ENCODE measurements at places on chromosomes 5 and 9.
A peak's percentile ranks its signal among the peaks of the same experiment; 100 is the strongest.

- DNase-seq: no peak
These were observed 69.4 kb downstream of the PJA2 start for GRCh38 chr5:109340351-109340750.

- no peak for DNase-seq
These were observed 116.0 kb upstream of the LPCAT1 start for GRCh38 chr5:1639757-1640156.

GRCh38 chr9:88605512-88606362 is 70.8 kb downstream of the NXNL2 start:
- no peak for DNase-seq

DNA sequence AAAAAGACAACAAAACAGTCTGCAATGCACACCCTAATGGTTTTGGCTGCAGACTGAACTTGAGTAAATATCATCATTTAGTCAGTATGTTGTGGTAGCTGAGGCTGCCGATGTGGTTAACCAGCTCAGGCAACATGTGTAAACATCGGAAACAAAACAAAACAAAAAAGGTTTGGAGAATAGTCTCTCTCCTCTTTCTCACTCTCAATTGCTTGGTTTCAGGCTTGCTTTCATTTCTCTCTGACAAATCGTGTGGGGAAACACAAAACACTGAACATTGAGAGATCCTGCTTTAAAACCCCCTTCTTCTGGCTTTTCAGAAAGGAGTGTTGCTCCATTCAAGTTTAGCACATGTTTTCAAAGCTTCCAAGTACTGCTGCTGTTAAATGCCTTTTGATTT is 453.3 kb downstream of the BNC2 start:
- DNase-seq: no peak

DNA sequence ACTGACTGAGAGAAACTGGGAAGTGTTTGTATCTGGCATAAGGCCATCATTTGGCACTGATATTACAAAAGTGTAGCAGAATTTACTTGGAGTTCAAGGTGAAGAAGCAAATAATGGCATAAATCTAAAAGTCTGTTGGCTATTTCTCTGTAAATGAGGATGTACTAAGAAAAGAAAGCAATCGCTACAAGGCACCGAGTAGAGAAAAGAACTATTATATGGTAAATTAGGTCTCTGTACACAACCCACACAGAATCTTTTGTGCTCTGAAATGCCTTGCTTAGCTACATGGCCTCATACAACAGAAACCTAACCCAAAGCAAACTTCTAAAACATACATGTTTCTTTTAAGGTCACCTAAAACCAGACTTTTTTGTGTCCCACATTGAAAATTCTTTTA is 290.1 kb upstream of the WWC1 start:
- no peak for DNase-seq

DNA sequence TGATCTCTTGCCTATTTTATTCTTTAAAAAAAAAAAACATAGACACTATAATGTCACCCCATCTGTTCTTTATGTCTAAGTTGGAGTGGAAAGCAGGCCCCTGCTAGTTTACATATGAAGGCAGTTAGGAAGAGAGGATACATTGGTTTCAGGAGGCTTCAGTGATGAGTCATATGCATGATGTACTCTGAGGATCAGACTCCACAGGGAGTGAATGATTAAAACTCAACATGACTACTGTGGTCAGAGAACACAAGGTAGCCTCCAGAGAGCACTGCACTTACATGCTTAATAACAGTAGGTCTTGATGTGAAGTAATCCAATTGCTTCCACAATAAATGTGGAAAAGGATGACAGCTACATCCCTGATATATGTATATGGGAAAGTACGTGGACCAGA is 22.7 kb upstream of the FSTL4 start:
- peak; percentile 16 for DNase-seq

- no peak for DNase-seq
These were observed 47.8 kb upstream of the ALDH1B1 start for GRCh38 chr9:38344566-38345324.

DNA sequence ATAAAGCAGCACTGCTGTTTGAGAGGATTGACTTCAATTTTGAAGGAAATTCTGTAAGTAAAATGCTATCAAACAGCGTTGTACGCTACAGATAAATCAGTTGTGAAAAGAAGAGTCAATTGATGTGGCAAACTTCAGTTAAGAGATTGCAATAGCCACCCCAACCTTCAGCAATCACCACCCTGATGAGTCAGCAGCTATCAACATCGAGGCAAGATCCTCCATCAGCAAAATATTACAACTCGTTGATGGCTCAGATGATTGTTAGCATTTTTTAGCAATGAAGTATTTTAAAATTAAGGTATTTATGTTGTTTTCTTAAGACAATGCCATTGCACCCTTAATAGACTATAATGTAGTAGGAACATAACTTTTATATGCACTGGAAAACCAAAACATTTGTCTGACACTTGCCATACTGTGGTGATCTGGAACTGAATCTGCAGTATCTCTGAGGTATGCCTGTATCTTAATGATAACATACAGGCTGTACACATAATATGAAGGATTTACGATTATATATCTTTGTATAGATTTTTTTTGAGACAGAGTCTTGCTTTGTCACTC is 47.5 kb downstream of the VPS13A start:
- peak; percentile 29 for DNase-seq

GRCh38 chr5:177431317-177432142 is 5.1 kb downstream of the GRK6 start:
- DNase-seq: no peak

DNA sequence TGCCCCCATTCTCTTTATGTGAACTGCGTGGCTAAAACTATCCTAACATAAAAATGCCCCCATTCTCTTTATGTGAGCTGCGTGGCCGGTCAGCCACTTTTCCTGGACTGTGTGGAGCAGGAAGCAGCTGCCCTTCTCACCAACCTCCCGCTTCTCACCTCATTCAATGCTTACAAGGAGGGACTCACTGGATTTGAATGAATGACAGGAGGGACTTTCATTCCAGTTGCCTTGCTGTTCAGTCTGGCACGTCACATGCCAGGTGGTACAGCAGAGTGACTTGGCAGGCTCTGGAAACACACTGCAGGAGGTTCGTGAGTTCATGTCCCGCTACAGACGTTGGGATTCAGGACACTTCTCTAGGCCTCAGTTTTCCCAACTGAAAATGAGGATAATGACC is 60.2 kb upstream of the NFIL3 start:
- no peak for DNase-seq

DNA sequence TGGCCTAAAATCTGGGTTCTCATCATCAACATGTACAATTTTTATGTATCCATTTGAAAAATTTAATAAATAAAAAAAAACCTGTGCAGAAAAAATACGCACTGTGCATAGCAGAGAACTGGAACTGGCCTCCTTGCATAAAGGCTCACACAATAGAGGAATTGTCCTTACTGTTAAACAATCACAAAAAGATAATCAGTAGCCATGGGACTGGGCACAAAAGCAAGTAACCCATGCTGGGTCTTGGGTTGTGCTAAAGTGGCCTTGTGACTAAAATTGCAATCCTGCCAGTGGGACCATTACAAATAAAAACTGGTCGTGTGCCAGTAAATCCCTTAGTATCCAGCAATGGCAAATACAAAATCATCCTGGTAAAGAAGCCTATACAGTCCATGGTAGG is 1646.6 kb downstream of the MAT2B start:
- no peak for DNase-seq

DNA sequence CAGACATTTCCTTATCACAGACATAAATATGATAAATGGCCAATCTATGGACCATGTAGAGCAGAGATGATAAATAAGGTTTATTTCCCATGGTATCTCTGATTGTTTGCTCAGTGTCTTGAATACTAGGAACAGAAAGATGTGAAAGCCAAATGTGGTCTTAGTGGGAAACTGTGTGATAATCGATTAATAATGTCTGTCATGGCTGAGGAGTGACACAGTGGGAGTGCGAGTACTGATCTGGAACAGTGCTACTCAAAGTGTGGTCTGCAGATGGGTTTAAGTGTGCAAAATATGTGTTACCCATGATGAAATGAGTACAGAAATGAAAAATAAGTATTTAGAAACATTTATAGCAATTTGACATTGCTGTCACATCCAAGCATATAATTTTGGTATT is 92.5 kb downstream of the PTTG1 start:
- DNase-seq: no peak

- no peak for DNase-seq
These were observed 109.1 kb upstream of the CTNND2 start for GRCh38 chr5:12013351-12013750.

DNA sequence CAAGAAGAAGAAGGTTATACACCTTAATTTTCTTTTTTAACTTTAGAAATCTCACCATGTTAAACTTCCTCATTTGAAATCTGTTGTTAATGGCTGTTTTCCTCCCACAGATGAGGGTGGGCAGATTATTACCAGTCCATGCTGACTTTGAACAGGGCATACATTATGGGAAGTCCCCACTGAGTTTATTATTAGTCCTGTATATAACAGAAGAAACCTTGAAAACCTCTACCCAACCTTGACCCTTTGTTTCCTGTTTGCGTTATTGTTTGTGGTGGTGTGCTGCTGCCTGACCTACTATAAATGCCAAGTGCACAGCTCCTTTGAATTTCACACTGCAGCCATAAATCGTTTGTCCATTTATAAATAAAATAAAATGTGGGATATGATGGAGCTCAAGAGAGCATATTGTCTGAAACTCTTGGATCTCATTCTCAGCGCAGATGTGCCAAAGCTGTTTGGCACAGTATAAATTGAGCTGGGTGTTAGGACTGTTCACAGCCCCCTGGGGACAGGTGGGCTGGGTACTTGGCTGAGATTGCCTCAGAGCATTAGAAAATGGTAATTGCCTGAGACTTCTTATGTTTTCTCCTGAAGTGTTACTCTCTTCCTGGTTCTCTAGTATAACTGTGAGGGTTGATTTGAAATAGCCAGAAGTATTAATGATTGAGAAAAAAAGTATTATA is 139.6 kb downstream of the SPATA31D1 start:
- no peak for DNase-seq

DNA sequence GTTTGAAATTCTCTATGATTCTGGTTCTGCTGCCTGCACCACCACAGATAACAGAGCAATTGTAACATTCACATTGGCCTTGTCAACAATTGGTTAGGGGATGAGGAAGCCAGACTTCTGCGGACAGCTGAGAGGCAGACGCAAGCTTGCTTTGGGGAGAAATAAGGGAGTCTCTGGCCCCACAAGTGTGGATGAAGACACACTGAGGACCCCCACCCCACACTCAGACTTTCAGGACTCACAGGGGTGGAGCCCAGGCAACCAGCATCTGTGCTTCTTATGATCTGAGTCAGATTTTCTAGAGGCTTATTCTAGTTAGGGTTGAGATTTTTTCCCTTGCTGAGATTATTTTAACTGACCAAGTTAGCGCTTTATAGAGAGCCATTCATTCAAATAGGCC is 140.3 kb upstream of the IRX2 start:
- DNase-seq: no peak

GRCh38 chr9:5633243-5633642 is 4.3 kb downstream of the RIC1 start:
- peak; percentile 92 for DNase-seq

GRCh38 chr9:133238851-133239532 is 29.9 kb upstream of the OBP2B start:
- peak; percentile 87 for DNase-seq

DNA sequence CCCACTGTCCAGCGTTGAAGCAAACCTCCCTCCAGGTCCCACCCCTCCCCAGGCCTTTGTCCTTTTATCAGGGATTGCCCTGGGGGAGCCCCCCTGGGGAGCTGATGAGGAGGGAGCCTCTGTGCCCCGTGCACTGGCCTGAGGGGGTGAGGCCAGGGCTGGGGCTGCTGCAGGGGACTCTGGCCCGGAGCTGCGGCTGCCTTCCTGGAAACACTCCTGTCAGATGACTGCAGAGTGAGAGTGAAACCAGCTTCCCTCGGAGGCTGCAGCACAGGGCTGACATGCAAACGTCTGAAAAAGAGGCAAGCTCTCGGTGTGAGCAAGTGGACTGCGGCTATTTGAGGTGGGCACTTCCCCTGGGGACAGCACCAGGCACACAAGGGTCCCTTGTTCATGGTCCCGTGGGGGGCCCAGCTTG is 4.6 kb upstream of the TRAF2 start:
- no peak for DNase-seq

DNA sequence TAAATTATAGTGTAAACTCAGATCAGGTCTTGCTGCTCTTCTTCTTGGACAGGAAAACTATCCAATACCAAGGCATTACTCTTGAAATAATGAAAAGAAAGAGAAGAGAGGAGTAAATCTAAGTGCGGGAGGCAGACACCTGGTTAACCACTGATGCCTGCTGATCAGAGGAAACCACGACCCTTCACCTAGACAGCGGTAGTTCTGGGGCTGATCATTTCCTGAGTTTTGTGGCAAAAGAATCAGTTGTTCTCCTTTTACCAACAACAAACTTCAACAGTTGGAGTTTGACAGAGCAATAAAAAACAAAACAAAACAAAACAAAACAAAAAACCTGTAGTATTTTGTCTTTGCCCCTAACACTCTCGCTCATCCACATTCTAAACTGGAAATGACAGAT is 3.0 kb downstream of the RLN1 start:
- DNase-seq: no peak

DNA sequence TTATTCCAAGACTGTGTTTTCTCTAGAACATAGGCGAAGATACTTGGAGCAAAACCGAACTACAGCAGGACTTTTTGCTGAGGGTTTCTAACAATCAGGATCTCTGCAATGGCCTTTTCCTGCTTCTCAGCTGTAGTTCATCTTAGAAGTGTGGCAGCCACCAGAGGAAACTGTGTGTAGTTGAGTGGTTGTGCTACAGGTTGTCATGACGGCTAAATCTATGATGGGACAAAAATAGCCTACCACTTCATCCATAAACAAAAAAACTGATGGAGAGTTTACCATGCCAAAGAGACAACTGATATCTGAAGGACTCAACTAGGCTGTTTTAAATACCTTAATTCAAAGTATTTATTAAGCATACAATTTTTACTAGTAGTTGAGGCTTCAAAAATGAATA is 28.2 kb upstream of the DMAC1 start:
- DNase-seq: no peak

- DNase-seq: no peak
These were observed 29.8 kb downstream of the NR2F1 start for GRCh38 chr5:93612855-93613243.

DNA sequence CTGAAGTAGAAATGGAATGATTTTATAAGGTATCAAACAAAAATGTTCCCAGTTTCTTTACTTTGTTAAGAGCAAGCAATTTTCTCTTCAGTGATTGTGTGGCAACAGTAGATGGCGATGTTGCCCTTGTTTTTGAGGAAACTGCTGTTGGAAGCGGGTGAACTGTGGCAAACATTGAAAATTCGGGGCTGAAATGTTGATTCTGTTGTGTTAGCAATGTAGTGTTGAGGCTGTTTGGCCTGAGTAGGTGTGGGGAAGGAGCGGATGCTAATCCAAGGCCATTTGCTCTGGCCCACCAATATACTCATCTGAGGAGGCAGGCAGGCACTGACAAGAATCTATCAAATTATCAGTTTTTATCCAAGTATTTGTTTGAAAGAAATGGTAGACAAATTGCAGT is 129.8 kb downstream of the SLC12A2 start:
- peak; percentile 24 for DNase-seq

DNA sequence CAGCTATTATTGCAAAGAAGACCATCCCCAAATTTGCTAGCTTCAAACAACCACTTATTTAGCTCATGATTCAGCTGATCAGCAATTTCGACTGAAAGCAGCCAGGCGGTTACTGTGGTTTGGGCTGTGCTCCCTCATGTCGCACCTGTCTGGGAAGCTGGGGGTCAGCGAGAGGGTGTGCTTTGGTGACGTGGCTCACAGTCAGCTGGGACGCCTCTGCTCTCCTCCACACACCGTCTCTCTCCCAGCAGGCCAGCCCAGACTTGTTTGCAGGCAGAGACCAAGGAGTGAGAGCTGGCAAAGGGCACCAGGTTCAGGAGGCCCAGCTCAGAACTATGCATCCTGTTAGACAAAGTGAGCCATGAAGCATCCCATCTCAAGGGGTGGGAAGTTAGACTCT is 140.9 kb downstream of the SYK start:
- no peak for DNase-seq
